Right atrium auricular region (tissue), 2 donors: ENCODE measurements at places on chromosomes 4 and X. TPM values are rescaled to one million over a fixed set of nuclear protein-coding genes. Genes with fewer than 3 reads are reported as not detected.

The SH3RF1 gene
- total RNA-seq = 7.8 TPM

The USP17L30 gene
- total RNA-seq = not detected

The SRPK3 gene
- 24.6 TPM for total RNA-seq

The SYNPO2 gene
- total RNA-seq = 85.3 TPM

The TMEM154 gene
- total RNA-seq = 2.0 TPM

The CASK gene
- 15.0 TPM for total RNA-seq

The COL4A5 gene
- total RNA-seq = 35.5 TPM

The XG gene
- 0.51 TPM for total RNA-seq

The MGAT4D gene
- not detected for total RNA-seq

GRCh38 chr4:168631241-168632162, 134.7 kb downstream of the PALLD start:
- peak; percentile 72 for DNase-seq
- peak overlapping the region; percentile 84 for H3K27ac ChIP-seq
- H3K4me1 ChIP-seq = peaks cover 49% of the 10 kb centered on the region

DNA sequence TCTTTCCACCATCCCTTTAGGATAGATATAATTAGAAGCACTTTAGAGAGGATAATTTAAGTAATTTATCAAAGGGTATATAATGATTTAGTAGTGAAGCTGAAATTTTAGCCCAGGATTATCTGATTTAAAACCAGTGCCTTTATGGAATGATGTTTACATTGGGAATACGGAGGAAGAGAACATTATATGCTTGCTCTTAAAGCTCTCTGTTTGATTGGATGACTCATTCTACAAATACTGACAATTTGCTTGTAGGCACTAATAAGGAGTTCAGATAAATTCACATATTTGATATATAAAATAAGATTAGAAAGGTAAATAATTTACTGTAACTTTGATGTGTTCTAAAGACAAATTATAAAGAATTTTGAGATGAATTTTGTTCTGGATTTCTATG, 84.7 kb downstream of the SH3BGRL start:
- H3K4me1 ChIP-seq = no peaks in the 10 kb centered on the region
- H3K36me3 ChIP-seq = no peaks in the 10 kb centered on the region
- H3K27me3 ChIP-seq = no peaks in the 10 kb centered on the region
- no peak overlapping the region for H3K4me3 ChIP-seq
- H3K27ac ChIP-seq = no peak overlapping the region

DNA sequence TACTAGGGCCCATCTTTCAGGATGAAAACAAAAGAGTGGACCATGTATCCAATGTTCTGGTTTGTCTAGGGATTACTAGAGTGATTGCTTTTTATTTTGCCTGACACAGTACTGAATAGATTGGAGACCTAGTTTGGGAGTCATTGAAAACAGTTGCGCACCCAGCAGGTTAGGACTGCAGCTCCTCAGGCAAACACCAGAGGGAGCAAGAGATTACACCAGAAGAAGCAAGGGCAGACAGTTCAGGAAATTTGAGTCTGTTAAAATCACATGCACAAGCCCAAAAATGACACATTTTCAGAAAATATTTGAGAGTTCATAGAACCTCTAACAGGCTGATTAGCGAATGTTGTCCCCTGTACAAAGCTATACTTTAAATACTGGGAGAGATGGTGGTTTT, 55.6 kb downstream of the CYLC1 start:
- DNase-seq = no peak
- no peaks in the 10 kb centered on the region for H3K4me1 ChIP-seq
- H3K27me3 ChIP-seq = no peaks in the 10 kb centered on the region
- H3K27ac ChIP-seq = no peak overlapping the region
- no peak overlapping the region for H3K4me3 ChIP-seq

GRCh38 chr4:152536545-152537182, 772 bp upstream of the FBXW7 start:
- no peak for DNase-seq
- peak overlapping the region; percentile 99 for H3K4me3 ChIP-seq
- peak overlapping the region; percentile 93 for H3K27ac ChIP-seq
- H3K4me1 ChIP-seq = peaks cover 46% of the 10 kb centered on the region
- no peaks in the 10 kb centered on the region for H3K27me3 ChIP-seq
- H3K36me3 ChIP-seq = no peaks in the 10 kb centered on the region

- no peak overlapping the region for H3K4me3 ChIP-seq
- no peaks in the 10 kb centered on the region for H3K27me3 ChIP-seq
- H3K4me1 ChIP-seq = no peaks in the 10 kb centered on the region
- no peak overlapping the region for H3K27ac ChIP-seq
Measured at GRCh38 chr4:109012286-109012880, 249.5 kb upstream of the ETNPPL start.

DNA sequence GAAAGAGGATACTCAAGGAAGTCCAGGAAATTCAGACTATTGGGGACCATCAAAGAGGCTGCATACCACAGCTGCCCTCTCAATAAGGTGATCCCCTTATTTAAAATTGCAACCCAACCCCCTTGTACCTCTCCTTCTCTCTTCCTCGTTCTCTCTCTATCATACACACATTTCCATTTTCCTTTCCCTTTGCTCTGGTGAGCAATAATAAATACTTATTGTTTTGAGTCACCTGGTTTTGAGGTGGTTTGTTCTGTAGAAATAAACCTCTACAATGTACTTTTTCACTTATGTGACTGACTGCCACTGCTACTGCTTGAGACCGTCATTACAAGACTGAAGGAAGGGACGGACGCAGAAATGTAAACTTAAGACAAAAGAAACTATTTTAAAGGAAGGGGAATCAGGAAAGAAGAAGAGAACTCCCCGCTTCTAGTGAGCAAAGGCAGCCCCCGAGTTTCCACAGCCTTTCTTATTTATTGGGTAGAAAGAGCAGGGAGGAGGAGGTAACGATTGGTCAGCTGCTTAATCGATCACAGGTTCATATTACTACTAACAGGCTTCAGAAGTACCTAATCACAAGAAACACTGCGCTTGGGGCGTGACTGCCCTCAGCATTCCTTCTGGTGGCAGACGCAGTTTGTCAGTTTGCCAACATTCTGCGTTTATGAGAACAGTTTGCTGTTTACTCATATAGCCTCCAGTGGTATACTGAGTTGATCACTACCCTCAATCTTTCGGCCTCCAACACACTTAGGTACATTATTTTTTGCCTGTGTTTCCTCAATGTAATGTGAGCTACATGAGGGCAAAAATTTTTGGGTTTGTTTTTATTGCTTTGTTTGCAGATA, 16.9 kb upstream of the TMEM165 start:
- no peaks in the 10 kb centered on the region for H3K36me3 ChIP-seq
- no peak overlapping the region for H3K4me3 ChIP-seq
- no peaks in the 10 kb centered on the region for H3K27me3 ChIP-seq
- no peaks in the 10 kb centered on the region for H3K4me1 ChIP-seq

DNA sequence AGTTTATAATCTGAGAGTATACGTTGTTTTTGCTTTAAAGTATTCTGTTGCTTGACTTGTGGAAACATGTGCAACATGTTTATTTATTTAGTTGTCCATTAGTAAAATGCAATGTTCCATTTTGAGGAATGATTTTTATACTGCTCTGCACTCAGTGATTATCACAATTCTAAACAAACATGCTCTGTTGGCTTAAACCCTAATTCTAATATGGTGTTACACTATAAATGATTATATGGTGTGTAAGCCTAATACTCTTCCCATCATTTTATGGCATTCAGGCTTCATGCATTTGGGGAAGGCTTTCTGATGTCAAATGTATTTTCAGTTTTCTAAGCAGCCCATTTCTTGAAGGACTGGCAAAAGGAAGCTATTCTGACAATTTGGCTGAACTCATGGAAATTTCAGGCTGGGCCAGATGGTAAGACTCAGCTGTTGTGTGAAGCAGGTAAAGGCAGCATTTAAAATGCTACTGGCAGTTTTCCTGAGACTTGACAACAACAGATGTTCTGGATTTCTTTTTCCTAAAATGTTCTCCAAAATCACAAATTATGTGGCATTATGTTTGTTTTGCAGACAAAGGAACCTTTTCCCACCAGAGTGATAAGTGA, 336.7 kb upstream of the GNPDA2 start:
- no peak overlapping the region for H3K27ac ChIP-seq
- no peaks in the 10 kb centered on the region for H3K36me3 ChIP-seq
- no peak for DNase-seq
- no peaks in the 10 kb centered on the region for H3K4me1 ChIP-seq

- no peaks in the 10 kb centered on the region for H3K4me1 ChIP-seq
- no peak overlapping the region for H3K4me3 ChIP-seq
- H3K27ac ChIP-seq = no peak overlapping the region
- H3K27me3 ChIP-seq = no peaks in the 10 kb centered on the region
- DNase-seq = no peak
Measured at GRCh38 chr4:12499693-12500092, 984.4 kb downstream of the RAB28 start.

DNA sequence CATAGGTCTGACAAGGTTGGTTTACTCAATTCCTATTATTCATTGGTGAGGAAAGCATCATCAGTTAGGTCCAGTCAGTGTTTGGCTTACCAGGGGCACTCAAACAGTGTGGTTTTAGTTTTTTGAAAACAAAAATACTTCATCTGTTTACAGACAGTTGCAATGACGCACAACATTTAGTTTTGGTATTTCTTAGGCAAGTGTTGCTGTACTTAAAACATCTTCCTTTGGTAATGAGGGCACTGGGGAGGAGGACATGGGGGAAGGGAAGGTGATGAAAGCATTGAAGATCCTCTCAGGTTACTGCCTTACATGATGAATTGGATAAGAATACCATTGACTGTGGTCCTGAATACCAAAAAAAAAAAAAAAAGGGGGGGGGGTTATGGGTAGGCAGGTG, 93.7 kb upstream of the MAOA start:
- H3K27ac ChIP-seq = no peak overlapping the region
- no peak overlapping the region for H3K4me3 ChIP-seq
- no peaks in the 10 kb centered on the region for H3K27me3 ChIP-seq
- no peaks in the 10 kb centered on the region for H3K36me3 ChIP-seq
- H3K4me1 ChIP-seq = no peaks in the 10 kb centered on the region

DNA sequence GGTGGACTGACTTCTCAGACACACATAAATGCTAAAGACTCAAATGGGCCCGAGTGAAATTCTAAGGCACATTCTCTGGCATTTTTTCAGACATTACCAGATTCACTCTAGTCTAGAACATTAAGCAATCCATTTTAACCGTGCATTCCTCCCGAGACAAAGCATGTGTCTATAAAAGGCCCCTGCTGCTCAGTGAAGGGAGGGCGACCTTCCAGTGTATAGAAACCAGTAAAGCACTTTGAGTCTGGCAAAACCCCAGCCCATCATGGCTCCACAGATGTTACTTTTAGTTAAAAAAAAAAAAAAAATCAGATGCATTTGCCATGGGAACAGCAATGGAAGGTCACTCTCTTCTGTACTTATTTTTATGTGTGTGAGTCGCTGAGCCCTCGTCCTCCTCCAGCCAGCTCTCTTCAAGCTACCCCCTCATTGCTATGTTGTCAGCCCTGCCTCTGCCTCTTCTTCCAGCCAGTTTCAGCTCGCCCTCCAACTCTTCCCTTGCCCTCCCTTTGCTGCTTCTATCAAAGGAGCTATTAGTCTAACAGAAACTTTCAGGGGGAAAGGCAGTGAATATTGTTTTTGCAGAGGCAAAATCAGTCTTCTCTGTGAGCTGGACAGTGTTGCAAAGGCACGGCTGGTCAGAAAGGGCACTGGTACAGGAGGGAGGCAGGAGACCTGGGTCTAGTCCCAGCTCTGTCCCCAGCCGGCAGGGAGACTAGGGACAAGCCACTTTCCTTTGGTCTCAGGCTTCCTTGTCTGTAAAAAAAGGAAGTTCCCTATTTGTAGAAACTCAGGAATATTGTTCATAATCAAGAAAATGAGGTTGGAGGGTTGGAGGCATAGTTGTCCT, 644.2 kb downstream of the ZNF674 start:
- no peak for DNase-seq
- H3K27me3 ChIP-seq = no peaks in the 10 kb centered on the region
- H3K4me1 ChIP-seq = no peaks in the 10 kb centered on the region

GRCh38 chrX:21176921-21177571, 197.2 kb upstream of the CNKSR2 start:
- no peak overlapping the region for H3K4me3 ChIP-seq
- H3K36me3 ChIP-seq = no peaks in the 10 kb centered on the region
- no peaks in the 10 kb centered on the region for H3K4me1 ChIP-seq
- DNase-seq = no peak

DNA sequence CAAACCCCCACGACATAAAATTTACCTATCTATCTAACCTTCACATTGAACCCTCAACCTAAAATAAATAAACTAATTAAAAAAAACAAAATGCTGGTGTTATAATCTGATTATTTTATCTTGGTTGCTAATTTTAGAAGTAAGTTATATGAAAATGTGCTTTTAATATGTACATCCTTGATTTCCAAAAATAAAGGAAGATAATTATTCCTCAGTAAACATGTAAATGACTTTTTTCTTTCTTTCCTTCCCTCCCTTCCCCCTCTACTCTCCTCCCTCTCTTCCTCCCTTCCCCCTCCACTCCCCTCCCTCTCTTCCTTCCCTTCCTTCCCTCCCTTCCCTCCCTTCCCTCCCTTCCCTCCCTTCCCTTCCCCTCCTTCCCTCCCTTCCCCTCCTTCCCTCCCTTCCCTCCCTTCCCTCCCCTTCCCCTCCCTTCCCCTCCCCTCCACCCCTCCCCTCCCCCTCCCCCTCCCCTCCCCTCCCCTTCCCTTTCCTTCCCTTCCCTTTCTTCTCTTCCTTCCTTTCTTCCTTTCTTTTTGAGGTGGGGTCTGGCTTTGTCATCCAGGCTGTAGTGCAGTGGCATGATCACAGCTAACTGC, 180.0 kb upstream of the GIMD1 start:
- no peaks in the 10 kb centered on the region for H3K36me3 ChIP-seq
- no peak overlapping the region for H3K4me3 ChIP-seq
- no peaks in the 10 kb centered on the region for H3K4me1 ChIP-seq
- H3K27ac ChIP-seq = no peak overlapping the region
- DNase-seq = no peak

GRCh38 chr4:94516067-94516466, 64.3 kb downstream of the PDLIM5 start:
- DNase-seq = no peak
- no peak overlapping the region for H3K4me3 ChIP-seq
- H3K27ac ChIP-seq = peak overlapping the region; percentile 63
- peaks cover 7% of the 10 kb centered on the region for H3K36me3 ChIP-seq
- no peaks in the 10 kb centered on the region for H3K27me3 ChIP-seq

DNA sequence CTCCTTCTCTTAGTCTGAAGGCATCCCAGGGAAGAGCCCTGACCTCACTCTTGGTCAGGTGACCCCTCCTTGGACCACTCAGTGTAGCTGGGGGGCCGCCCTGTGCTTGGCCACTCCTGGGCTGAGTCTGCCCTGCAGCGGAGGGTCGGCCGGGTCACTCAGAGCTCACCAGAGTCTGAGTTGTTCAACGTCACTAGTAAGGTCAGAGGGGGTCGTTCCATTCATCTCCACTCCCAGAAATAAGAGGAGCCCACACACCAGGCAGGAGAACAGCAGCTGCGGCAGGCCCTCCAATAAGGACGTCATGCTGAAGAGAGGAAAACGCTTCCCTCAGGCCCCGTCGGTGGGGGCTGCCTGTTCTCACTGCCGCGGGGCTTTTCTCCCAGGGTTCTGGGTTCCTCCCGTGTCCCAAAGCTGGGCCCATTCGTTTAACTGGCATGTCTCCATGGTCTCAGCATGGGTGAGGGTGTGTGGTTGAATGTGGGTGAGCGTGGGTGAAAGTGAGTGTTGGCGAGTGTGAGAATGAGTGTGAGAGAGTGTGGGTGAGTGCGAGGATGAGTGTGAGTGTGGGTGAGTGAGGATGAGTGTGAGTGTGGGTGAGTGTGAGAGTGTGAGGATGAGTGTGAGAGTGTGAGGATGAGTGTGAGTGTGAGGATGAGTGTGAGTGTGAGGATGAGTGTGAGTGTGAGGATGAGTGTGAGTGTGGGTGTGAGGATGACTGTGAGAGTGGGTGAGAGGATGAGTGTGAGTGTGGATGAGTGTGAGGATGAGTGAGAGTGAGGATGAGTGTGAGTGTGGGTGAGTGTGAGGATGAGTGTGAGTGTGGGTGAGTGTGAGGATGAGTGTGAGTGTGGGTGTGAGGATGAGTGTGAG, 47.7 kb downstream of the ING2 start:
- no peaks in the 10 kb centered on the region for H3K27me3 ChIP-seq
- H3K36me3 ChIP-seq = no peaks in the 10 kb centered on the region
- H3K4me1 ChIP-seq = no peaks in the 10 kb centered on the region
- H3K4me3 ChIP-seq = no peak overlapping the region
- no peak for DNase-seq
